ENCODE measurements at places on chromosomes 6 and 20.

GRCh38 chr6:131172222-131172621 lies 37.0 kb downstream of the AKAP7 start:
- no peak for DNase-seq

DNA sequence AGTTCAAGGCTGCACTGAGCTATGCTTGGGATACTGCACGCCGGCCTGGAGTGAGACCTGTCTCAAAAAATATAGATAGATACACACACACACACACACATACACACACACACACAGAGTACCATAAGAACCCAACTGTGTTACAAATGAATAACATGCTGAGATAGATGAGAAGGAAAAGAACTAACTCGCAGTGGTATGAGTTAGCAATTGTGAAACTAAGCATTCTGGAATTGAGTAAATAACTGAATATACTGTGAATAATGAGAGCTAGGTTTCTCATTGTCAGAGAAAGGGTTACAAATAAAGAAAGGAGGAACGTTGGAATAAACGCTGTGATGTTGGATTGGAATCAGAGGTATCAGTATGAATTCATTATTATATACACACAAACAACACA lies 14.6 kb upstream of the FAXC start:
- no peak for DNase-seq

- no peak for DNase-seq
These were observed 187.5 kb upstream of the ECI2 start for GRCh38 chr6:4322846-4323309.

GRCh38 chr6:9399916-9400315 lies 964.6 kb upstream of the SLC35B3 start:
- DNase-seq = no peak

GRCh38 chr6:144248476-144249301 lies 36.4 kb upstream of the UTRN start:
- DNase-seq = no peak

DNA sequence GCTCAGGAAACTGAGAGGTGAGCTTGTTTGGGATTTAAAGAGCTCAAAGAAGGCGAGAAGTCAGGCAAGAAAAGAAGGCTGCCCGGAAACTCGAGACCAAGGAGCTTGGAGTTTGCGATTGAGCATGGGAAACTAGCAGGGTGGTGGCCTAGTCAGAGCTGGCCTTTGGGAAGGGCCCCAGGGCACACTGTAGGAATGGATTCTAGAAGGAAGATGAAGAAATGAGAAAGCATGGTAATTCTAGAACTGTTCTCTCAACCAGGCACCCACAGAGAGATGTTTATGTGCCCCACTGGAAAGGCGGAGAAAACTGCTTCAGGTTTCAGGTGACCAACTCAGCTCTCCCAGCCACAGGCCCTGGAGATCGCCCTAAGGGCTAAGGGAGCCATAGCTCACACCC lies 126.2 kb downstream of the FOXO3 start:
- no peak for DNase-seq

DNA sequence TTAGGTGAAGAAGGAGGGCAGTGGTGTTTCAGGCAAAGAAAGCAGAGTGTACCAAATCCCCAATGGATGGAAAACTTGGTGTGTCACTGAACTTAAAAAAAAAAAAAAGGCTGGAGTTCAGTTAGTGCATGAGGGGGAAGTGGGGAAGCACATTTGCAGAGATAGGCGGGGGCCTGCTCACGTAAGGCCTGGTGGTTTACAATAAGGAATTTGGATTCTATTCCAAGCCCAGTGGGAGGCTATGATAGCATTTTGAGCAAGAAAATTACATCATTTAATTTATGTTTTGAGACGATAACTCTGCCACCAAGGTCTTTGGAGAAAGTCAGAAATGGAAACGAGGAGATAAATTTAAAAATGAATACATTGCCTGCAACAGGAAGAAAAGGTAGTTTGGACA lies 225.5 kb downstream of the EYA4 start:
- no peak for DNase-seq

- DNase-seq = no peak
These were observed 8.9 kb downstream of the EHMT2 start for GRCh38 chr6:31888276-31889258.

DNA sequence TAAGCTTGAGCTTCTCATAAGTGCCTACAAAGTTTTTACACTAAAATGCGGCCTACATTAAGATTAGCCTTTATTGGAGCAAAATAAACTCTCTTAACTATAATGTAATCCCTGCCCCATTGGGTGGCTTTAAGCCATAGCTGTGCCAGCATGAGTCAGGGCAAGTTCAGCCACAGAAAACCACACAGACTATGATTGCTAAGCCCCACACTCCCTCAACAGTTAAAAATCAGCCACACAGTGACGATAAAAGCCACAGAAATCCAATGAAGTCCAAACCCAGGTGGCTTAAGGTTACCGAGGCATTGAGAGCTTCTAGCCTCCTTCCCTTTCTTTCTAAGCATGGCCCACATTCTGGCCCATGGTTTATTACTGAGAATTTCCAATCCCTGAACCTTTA lies 61.6 kb downstream of the GRM1 start:
- no peak for DNase-seq

DNA sequence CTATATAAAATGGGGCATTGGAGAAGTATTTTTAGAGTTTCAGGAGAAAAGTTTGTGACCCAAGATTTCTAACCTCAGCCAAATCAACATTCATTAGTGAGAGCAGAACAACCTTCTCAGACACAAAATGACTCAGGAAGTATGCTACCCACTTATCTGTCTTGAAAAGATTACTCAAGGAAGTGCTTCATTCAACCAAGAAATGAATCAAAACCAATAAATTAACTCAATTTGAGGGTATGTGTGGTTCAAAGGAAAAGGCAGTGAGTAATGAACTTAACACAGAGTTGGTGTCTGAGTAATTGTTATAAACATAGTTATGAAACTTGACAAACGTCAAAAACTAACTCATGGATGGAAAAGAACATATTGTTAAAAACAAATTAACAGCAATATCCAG lies 227.6 kb downstream of the HAO1 start:
- DNase-seq = no peak

- no peak for DNase-seq
These were observed 19.4 kb upstream of the TRERF1 start for GRCh38 chr6:42471142-42471541.

DNA sequence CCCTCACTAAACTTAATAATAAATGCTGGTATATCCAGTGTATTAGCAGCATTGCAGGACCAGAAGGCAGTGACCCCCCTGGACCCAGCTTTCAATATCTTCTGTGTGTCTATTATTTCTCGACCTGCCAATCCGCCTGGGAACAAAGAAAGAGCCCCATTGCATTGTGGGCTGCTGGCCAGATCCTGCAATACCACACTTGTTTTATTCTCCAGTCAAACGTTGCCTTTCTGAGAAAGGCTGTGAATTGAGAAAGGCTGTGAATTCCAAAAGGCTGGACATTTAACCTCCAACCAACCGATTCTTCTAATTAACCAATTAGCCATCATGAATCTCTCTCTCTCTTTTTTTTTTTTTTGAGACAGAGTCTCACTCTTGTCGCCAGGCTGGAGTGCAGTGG lies 1.5 kb upstream of the MTO1 start:
- DNase-seq = no peak

DNA sequence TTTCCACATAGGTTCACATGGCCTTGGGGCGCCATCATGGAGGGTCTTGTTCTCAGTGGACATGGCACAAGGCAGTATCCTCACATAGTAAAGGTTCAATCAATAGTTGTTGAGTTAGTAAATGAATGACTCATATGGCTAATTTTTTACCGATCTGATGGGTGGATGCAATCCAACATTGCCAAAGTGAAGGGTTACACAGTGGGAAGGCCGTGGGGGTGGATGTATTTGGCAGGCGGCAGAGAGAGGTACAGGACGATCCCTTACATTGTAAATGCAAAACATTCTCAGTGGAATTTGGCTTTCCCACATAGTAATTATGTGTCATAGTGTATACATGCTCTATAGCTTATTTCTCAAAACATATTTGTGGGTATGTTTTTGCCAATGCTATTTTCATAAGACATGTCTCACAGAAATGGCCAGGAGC lies 21.0 kb upstream of the PDE7B start:
- DNase-seq = no peak

DNA sequence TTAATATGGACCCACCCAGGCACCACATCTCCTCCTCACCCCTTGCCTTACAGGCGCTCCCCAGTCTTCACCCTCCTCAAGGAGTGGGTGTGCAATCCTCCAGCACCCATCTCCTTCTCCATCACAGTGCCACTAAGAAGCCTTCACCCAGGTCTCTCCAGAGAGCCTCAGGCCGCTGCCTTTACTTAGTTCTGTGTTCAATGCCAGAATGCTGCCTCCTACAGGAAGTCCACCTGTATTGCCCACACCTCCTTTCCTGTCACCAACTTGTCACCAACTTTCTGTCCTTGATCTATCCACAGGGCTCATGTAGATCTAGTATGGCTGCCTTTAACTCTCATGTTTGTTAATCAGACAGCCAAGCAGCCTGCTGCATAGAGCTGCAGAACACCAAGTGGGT lies 586 bp upstream of the LST1 start:
- DNase-seq = no peak

DNA sequence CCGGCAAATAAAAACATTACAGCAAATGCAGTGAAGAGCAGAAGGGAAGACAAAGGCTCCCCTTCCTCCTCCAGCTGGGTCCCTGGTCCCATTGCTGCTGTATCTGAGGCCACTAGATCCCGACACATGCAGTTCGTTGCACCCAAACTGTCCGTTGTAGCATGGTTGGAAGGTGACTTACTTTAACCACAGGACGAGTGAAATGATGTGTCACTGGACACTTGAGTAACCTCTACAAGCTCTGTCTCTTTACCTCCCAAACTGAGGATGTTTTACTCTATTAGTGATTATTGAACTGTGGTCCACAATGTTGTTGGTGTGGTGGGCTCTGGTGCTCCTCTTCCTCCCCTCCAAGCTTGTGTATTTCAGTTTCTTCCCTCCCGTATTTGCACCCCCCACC lies 46.2 kb upstream of the ARMH2 start:
- no peak for DNase-seq

- DNase-seq = no peak
These were observed 1006.0 kb downstream of the KIF16B start for GRCh38 chr20:15567219-15567618.

DNA sequence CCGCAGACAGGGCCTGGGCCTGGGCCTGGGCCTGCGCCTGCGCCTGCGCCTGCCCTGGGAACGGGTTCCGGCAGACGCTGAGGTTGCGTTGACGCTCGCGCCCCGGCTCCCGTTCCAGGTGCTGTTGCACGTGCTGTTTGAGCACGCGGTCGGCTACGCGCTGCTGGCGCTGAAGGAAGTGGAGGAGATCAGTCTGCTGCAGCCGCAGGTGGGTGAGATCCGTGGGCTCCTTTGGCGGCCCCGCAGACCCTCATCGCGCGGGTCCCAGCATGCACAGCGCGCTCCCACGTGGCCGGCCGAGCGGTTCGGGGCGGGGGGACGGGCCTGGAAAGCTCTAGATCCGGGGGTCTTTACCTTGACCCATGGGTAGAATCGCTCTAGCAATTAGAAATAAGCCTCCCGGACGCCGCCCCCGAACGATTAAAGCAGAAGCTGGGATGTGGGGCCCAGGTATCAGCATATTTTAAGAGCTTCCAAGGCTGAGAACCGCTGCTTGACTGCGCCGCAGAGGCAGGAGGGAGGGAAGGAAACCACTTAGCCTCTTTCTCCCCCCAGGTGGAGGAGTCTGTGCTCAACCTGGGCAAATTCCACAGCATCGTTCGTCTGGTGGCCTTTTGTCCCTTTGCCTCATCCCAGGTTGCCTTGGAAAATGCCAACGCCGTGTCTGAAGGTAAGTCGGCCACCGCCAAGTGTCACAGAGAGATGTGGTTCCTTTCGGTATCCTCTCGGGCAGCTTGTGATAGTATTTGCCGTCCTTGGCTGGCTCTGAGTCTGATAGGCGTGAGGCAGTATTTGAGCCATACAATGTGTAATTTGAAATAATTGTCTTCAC lies 508 bp downstream of the NOP56 start:
- no peak for DNase-seq

GRCh38 chr6:154127657-154128056 lies 88.6 kb downstream of the OPRM1 start:
- no peak for DNase-seq

DNA sequence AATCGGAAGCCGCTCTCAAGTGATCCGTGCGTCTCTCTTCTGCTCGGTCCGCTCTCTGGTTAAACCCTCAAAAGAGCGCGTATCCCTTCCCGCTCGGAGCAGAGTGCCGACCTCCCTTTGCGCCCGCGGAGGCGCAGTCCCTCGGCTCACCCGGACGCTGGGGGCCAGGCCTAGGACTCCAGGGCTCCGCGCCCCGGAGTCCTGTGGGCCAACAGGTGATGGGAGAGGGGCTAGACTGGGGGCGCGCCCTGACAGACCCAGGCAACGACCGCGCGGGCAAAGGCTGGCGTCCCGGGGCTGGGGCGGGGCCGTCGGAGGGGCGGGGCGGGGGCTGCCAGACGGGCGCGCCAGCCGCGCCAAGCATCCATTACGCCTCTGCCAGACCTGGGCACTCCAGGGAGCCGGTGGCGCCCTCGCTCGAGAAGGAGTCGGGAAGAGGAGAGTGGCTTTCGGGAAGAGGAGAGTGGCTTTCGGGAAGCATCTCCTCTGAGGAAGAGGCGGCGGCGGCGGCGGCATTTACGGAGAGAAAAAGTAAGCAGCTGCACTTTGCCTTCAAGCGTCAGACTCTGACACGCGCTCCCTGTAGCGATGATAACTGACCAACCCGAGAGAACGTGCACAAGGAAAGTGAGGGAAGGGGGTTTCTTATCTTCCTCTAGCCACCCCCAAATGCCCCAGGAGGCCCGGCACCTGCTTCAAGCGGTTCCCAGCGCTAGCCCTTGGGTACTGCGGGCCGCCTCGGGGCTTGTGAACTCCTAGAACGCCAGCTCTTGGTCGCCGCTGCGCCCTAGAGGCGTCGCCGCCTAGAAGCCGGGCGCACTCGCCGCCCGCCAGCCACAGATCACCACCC lies 2.6 kb downstream of the EPHA7 start:
- DNase-seq = no peak

- no peak for DNase-seq
These were observed 121.2 kb downstream of the MAP3K7 start for GRCh38 chr6:90465686-90466085.

GRCh38 chr6:152571089-152571488 lies 66.1 kb downstream of the SYNE1 start:
- DNase-seq = no peak

DNA sequence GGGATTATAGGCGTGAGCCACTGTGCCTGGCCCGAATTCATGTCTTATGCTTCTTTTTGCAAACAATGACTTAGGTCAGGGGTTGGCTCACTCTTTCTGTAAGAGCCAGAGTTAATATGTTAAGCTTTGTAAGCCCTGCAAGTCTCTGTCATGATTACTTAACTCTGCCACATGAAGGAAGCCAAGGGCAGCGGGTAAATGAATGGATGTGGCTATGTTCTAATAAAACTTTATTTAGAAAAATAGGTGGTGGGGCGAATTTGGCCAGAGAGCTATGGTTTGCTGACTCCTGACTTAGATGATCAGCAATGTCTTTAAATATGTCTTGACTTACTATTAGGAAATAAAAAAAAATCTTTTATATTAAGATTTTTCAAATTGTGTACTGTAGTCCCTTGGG lies 114.9 kb upstream of the ZFP64 start:
- no peak for DNase-seq
